ENCODE measurements at places on chromosomes 12 and 14. TPM values are rescaled to one million over a fixed set of nuclear protein-coding genes. Genes with fewer than 3 reads are reported as not detected.

BEGAIN gene
- total RNA-seq: 4.5 TPM

- DNase-seq: no peak
These were observed 50.4 kb downstream of the ACADS start for GRCh38 chr12:120775862-120776552.

ARHGEF40 gene
- total RNA-seq: 124 TPM

SMIM41 gene
- 0.46 TPM for total RNA-seq

- DNase-seq: no peak
These were observed 138.1 kb downstream of the KCNK10 start for GRCh38 chr14:88184956-88185355.

DNA sequence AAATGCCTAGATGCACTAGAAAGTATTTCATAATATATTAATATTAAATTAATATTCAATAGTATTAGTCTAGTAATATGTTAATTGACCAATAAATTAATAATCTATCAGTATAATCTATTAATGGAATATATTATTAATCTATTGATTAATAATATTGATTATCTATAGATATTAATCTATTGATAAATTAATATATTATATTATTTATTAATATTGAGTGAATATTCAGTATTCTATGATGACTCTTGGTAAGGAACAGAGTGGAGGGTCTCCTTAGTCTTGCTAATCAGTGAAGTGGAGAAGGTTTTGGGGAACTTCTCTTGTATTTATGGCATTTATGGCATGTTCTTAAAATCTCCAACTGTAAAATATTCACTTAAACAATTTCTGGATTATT, 679.3 kb upstream of the FLRT2 start:
- no peak for DNase-seq

DNA sequence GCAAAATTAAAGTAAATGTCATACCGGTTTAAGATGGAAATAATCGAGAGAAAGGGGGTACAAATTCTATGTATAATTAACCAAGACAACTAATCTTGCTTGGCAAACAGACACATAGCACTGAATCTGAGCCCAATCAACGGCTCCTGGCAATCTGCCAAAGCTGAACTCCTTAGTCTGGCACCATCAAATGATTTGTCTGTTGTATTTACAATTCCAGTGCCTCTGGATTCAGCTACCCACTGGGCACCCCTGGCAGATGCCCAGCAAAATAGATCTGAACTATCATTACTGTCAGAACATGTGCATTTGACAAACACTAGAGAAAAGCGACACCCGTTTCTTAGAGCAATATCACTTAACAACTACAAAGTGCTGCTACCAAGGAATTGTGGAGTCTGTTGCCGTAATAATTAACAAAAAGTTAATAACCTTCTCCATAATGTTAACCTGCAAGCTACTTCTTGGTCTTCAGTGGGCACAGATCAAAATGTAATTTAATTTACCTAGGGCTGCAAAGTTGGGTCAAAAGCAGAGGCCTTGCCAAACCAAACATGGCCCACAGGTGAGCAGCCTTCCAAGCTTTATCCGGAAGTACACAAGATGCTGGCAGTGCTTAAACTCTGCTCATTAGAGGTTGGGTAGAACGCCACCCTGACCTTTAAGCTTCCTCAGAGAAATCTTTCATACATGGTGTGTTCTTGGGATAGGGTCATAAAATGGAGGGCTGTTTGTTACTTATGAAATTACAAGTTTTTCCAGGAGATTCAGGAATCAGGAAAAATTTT, 7.6 kb downstream of the EGLN3 start:
- DNase-seq: peak; percentile 87

- DNase-seq: no peak
These were observed 1323.3 kb downstream of the LRFN5 start for GRCh38 chr14:42929806-42930480.

- DNase-seq: no peak
These were observed 59.7 kb downstream of the E2F7 start for GRCh38 chr12:77005611-77006098.

DNA sequence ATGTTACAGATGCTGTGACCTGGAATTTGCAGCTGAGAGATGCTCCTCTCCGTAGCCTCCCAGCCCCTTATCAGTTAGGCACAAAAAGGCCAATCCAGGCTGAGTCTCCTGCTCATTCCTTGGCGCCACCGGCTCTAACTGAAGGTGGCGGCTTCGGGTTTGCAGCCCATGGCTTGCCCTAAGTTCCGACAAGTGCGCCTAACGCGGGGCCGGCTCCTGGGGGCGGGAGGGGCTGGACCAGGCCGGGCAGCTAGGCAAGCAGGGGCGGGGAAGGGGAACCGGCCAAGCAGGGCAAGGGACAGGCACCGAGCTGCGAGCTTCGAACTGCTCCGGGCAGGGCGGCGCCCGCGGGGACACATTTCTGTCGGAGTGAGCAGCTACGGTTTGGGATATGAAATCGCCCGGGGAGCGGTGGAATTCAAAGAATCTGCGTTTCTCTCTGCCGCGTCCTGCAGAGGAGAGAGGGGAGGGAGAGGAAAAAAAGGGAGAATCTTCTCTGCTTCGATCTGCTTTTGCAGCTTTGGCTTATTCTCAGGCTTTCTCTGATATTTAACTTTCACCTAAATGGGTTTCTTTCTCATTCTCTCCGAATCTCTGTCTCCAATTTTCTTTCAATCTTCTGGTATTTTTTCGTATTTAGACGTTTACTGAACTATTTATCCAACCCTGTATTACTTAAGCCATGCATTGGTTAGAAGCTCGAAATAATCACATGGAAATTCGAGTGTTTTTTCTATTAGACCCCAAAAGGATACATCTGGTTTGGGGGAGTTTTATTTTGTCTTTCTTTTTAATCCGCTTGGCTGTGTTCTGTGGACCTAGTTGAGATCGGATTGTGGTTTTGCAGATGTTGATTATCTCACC, 1.6 kb upstream of the HOXC12 start:
- DNase-seq: no peak

- DNase-seq: no peak
These were observed 459.5 kb upstream of the PDE3A start for GRCh38 chr12:19908830-19909229.

DBX2 gene
- not detected for total RNA-seq

ASB2 gene
- 28.0 TPM for total RNA-seq

DDN gene
- total RNA-seq: 0.06 TPM

DNA sequence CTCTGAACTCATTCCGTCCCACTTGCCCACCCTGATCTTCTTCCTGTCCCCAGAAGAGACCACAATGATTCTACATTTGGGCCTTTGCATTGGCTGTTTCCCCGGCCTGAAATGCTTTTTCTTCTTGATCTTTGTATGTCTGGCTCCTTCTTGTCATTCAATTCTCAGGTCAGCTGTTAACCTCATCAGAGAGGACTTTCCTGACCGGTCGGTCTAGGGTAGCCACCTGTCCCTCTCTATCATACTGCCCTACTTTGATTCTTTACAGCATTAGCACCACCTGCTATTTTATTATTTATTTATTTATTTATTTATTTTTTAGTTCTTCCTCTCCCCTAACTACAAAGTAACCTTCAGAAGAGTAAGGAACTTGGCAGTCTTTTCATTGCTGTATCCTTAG, 84.3 kb downstream of the DYRK2 start:
- DNase-seq: no peak

- no peak for DNase-seq
These were observed 177.9 kb downstream of the VRK1 start for GRCh38 chr14:96975116-96975515.

CAMKK2 gene
- 36.5 TPM for total RNA-seq

DNA sequence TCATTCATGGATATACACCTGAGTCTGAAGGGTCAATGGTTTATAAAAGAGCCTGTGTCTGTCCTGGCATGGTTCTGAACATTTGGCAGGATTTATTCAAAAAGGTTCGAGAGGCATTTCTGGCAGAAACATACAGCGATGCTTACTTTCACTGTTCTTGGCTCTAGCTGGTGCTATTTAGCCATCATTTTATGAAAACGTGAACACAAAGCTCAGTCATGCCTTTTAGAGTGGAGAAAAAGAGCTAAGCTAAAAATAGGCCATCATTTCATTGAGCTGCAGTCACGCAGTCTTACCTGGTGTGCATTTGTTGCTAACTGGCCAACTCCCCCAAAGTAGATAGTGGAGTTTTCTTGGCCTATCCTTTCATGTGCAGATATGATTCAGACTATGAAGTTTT, 1209.5 kb downstream of the SLC16A7 start:
- no peak for DNase-seq

FOXN3 gene
- 63.0 TPM for total RNA-seq

- DNase-seq: no peak
These were observed 11.4 kb upstream of the KRT74 start for GRCh38 chr12:52585066-52585465.

- DNase-seq: no peak
These were observed 133.8 kb upstream of the ARHGAP5 start for GRCh38 chr14:31943217-31943799.

GRCh38 chr12:113880988-113881962, 84.8 kb downstream of the RBM19 start:
- no peak for DNase-seq

DNA sequence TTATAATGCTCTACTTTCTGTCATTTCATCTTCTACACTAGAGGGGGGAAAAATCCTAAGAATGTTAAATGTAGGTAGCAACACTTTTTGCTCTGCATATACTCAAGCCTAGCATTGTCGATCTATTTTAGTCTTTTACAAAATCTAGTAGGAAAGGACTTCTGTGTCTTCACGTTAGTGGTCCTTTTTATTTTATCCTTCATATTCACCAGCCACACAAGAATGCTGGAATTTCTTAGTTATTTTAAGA, 253.0 kb upstream of the FLRT2 start:
- DNase-seq: no peak

DNA sequence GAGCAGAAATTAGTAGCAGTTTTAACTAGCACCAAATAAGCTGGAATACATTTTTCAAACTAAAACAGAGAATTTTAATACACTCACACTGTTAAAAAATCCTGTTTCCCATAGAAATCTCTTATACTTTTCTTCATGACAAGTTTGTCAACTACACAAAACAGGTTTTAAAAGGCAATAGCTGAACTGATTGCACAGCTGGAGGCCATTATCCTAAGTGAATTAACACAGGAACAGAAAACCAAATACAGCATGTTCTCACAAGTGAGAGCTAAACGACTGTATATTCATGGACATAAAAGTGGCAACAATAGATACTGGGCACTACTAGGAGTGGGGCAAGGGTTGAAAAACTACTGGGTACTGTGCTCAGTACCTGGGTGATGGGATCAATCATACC, 11.6 kb upstream of the HAL start:
- no peak for DNase-seq

GRCh38 chr14:30214014-30214413, 286.4 kb upstream of the PRKD1 start:
- no peak for DNase-seq
